ENCODE measurements at places on chromosomes 13 and 19.
A peak's percentile ranks its signal among the peaks of the same experiment; 100 is the strongest.

DNA sequence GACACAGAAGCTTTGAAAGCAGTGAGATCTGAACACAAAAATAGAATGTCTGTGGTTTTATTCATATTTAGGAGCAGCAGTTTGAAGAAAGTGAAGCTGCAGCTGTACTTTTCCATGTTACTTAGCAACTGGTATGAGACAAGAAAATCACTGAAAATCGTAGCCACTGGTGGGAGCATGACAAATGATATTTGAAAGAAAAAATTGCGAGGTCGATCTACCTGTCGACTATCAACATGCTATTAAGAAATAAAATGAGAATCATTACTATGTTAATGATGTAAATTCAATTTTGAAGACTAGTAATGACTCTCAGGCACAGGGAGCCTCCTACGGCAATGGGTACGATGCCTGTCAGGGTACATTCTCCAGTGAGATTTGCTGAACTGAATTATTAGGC lies 436.4 kb downstream of the SLITRK5 start:
- DNase-seq = no peak
- no peaks in the 10 kb centered on the region for H3K4me1 ChIP-seq
- no peak overlapping the region for H3K4me3 ChIP-seq
- H3K36me3 ChIP-seq = no peaks in the 10 kb centered on the region

GRCh38 chr13:98586400-98587345 lies 9.8 kb upstream of the STK24 start:
- no peaks in the 10 kb centered on the region for H3K27me3 ChIP-seq
- DNase-seq = no peak
- H3K36me3 ChIP-seq = no peaks in the 10 kb centered on the region
- H3K4me3 ChIP-seq = no peak overlapping the region

GRCh38 chr13:103161476-103161875 lies 95.3 kb upstream of the SLC10A2 start:
- no peaks in the 10 kb centered on the region for H3K4me1 ChIP-seq
- H3K27ac ChIP-seq = no peak overlapping the region
- no peak for DNase-seq
- H3K4me3 ChIP-seq = no peak overlapping the region
- no peaks in the 10 kb centered on the region for H3K36me3 ChIP-seq

DNA sequence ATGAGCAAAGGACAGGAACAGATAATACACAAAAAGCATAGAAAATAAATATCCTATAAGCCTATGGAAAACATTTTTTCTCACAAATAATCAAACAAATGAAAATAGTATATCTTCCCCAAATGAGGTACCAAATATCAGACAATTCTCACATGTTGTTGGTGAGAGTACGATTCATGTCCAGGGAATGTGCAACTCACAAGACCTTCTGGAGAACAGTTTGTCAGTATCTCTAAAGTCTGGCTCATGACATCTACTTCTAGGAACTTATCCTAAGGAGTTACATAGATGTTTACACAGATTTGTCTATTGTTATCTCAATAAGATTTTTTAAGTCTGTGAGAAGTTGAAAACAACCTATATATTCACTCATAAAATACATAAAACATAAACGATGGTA lies 80.3 kb upstream of the ARHGEF7 start:
- no peak overlapping the region for H3K4me3 ChIP-seq
- H3K36me3 ChIP-seq = no peaks in the 10 kb centered on the region
- no peak overlapping the region for H3K27ac ChIP-seq
- peaks cover 24% of the 10 kb centered on the region for H3K27me3 ChIP-seq
- no peak for DNase-seq

DNA sequence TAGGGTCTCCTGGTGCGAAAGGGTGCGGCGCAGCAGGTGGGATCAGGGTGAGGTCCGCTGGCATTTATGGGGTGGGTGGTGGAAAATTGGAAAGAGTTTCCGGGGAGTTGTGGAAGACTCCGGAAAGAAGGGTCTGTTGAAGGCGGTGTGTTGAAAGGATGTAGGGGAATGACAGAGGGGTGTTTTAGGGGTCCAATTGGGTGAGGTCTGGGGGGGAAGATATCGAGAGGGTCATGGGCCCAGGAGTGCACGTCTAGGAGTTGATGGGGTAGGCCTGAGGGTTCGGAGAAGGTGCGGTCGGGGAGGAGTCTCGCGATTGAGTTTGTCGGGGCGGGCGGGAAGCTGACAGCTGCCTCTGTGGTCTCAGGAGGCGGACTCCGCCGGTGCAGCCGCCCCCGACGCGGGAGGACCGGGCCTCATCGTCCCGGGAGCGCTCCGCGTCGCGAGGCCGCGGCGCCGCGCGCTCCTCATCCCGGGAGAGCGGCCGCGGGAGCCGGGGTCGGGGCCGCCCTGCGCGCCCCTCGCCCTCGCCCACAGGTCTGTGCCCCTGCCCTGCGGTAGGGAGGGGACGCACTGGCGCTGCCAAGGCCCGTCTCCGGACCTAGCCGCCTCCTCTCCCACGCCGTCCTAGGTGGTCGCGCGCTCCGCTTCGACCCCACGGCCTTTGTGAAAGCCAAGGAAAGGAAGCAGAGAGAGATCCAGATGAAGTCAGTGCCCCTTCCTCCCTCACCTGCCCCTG lies 7.0 kb downstream of the PGLYRP1 start:
- H3K27ac ChIP-seq = no peak overlapping the region
- peaks cover 13% of the 10 kb centered on the region for H3K27me3 ChIP-seq
- H3K4me1 ChIP-seq = peaks cover 17% of the 10 kb centered on the region
- DNase-seq = peak; percentile 59

DNA sequence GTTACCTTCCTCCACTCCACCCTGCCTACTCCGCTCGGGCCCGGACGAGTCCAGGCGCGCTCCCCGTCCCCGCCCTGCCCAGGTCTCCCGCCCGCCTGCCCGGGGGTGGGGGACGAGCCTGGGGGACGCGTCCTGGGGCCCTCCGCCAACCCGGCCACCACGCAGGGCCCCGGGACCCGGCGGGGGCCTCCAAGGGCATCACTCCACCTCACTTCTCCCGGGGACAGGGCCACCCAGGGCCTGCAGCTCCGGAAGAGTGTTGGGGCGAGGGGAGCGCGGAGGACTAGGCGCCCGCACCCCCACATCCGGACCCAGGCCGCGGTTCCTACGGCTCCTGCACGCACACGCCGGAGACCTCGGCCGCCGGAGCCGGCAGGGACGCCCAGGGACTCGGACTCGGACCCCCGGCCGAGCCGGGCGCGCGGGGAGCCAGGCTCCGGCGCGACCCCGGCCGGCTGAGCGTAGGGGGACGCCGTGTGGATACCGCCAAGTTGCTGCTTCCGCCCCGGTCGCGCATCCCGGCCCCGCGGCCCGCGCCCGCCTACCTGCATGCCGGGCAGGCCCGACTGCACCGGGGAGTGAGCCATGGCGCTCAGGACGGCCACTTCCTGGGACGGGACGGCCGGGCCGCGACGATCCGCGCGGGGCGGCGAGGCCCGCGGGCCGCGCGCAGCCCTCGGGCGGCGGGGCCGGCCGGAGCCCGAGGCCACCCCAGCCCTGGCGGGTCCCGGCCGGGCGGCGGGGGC lies 534 bp downstream of the STK24 start:
- H3K4me1 ChIP-seq = peaks cover 40% of the 10 kb centered on the region
- peak; percentile 60 for DNase-seq
- H3K27me3 ChIP-seq = no peaks in the 10 kb centered on the region
- H3K36me3 ChIP-seq = peaks cover 26% of the 10 kb centered on the region
- peak overlapping the region; percentile 87 for H3K4me3 ChIP-seq

DNA sequence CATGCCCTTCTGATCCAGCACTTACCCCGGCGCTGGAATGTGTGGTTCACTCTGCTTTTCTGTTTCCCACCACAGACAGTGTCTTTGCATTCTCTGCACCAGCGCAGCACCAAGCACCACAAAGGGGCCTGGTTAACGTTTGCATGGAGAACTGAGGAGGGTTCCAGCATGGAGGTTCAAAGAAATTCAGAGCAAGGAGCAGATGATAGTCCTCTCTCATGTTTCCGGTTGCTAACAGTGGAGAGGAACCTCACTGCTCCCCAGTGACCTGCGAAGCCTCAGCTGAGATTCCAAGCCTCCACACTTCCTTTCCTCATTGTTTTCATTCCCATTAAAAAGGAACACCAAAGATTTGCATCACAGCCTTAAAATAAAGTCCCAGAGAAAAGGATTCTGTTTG lies 99.7 kb downstream of the STARD13 start:
- DNase-seq = no peak
- H3K27me3 ChIP-seq = peaks cover 12% of the 10 kb centered on the region
- H3K4me1 ChIP-seq = peaks cover 13% of the 10 kb centered on the region
- H3K4me3 ChIP-seq = no peak overlapping the region
- H3K36me3 ChIP-seq = no peaks in the 10 kb centered on the region
- no peak overlapping the region for H3K27ac ChIP-seq

GRCh38 chr19:5805462-5806132 lies 730 bp downstream of the NRTN start:
- DNase-seq = peak; percentile 73
- peaks cover 21% of the 10 kb centered on the region for H3K4me1 ChIP-seq
- no peak overlapping the region for H3K27ac ChIP-seq
- peak overlapping the region; percentile 50 for H3K4me3 ChIP-seq
- no peaks in the 10 kb centered on the region for H3K36me3 ChIP-seq
- peaks cover 18% of the 10 kb centered on the region for H3K27me3 ChIP-seq

- no peaks in the 10 kb centered on the region for H3K36me3 ChIP-seq
- DNase-seq = no peak
- peaks cover 38% of the 10 kb centered on the region for H3K27me3 ChIP-seq
- H3K27ac ChIP-seq = no peak overlapping the region
- H3K4me1 ChIP-seq = peaks cover 14% of the 10 kb centered on the region
- H3K4me3 ChIP-seq = no peak overlapping the region
Measured at GRCh38 chr19:47414469-47414868, 4.9 kb downstream of the MEIS3 start.

- H3K27me3 ChIP-seq = peaks cover 21% of the 10 kb centered on the region
- no peaks in the 10 kb centered on the region for H3K36me3 ChIP-seq
Measured at GRCh38 chr19:33674626-33675367, 53.0 kb downstream of the CHST8 start.

- H3K27me3 ChIP-seq = peaks cover 2% of the 10 kb centered on the region
- H3K4me1 ChIP-seq = peaks cover 4% of the 10 kb centered on the region
- H3K4me3 ChIP-seq = no peak overlapping the region
- no peak overlapping the region for H3K27ac ChIP-seq
- H3K36me3 ChIP-seq = peaks cover 5% of the 10 kb centered on the region
- DNase-seq = peak; percentile 87
Measured at GRCh38 chr19:47790398-47790814, 11.9 kb downstream of the SELENOW start.

GRCh38 chr19:1481224-1481892 lies 2.3 kb upstream of the C19orf25 start:
- H3K4me1 ChIP-seq = peaks cover 9% of the 10 kb centered on the region
- peaks cover 2% of the 10 kb centered on the region for H3K36me3 ChIP-seq
- no peak for DNase-seq
- H3K27ac ChIP-seq = no peak overlapping the region
- no peaks in the 10 kb centered on the region for H3K27me3 ChIP-seq
- H3K4me3 ChIP-seq = no peak overlapping the region

DNA sequence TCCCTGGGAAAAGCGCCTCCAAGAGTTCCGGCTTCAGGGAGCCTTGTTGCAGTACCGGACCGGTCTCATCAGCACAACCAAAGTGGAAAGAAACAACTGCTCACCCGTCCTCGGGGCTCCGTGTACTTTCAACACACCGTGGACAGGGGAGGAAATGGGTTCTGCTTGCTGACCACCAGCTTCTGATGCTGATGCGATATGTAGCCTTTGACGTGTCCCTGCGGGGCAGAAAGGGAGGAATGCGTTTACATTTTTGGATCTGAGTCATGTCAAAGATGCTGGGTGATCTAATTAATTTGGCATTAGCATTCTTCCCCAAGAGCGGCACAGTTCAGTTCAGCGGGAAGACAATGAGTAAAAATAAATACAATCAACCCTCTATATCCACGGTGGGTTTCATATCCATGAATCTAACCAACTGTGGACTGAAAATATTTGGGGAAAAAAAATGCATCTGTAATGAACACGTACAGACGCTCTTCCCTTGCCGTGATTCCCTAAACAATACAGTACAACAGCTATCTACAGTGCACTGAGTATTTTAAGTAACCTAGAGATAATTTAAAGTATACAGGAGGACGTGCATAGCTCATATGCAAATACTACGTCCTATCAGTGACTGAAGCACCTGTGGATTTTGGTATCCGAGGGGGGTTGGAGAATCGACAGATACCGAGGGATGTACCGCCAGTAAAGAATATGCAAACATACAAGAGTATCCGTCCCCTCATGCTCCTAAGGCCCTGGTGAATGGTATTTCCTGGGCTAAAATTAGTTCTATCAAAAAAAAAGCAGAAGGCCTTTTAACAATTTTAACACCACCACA lies 19.8 kb downstream of the PROZ start:
- peaks cover 36% of the 10 kb centered on the region for H3K4me1 ChIP-seq
- peaks cover 55% of the 10 kb centered on the region for H3K36me3 ChIP-seq
- no peak for DNase-seq
- H3K27ac ChIP-seq = no peak overlapping the region
- no peaks in the 10 kb centered on the region for H3K27me3 ChIP-seq

DNA sequence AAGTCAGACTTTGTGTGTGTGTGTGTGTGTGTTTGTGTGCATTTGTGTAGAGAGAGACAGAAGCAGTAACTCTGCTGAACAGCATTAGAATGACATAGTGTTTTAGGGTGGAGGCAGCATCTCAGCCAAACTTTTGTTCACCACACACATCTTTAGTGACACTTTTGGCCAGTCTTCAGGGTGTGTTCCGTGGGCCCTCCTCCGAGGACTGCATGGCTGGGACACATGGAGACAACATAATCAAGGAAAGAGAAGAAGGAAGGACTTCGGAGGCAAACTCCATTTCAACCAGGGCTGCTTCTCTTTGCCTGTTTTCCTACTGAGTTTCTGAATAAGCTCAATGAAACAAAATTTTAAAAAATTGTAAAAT lies 205.1 kb downstream of the LHFPL6 start:
- no peak overlapping the region for H3K27ac ChIP-seq
- no peaks in the 10 kb centered on the region for H3K27me3 ChIP-seq
- H3K36me3 ChIP-seq = no peaks in the 10 kb centered on the region
- no peak overlapping the region for H3K4me3 ChIP-seq
- no peaks in the 10 kb centered on the region for H3K4me1 ChIP-seq

DNA sequence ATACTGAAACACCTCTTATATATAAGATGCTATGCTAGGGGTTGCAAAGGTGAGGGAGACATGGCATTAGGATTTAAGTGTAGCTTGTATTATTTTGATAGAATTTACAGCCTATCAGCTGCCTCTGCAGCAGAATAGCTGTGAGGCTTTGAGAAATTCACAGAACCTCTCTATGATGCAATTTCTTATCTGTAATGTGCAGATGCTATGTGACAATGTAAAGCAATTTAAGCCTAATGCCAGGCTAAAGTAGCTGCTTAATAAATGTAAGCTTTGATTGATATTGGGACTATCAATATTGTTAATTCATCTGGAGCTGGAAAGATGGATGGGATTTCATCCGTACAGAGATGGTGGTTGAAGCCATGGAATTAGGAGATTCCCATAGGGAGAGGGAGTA lies 1.6 kb downstream of the ADGRE3 start:
- H3K36me3 ChIP-seq = peaks cover 8% of the 10 kb centered on the region
- no peak overlapping the region for H3K4me3 ChIP-seq
- H3K27me3 ChIP-seq = peaks cover 15% of the 10 kb centered on the region
- H3K4me1 ChIP-seq = peaks cover 16% of the 10 kb centered on the region

All from activated CD4-positive, alpha-beta memory T cell treated with anti-CD3 and anti-CD28 coated beads for 36 hours (primary cell).